Skin of body (tissue), 3 donors: ENCODE measurements at places on chromosomes 3 and 15.

DNA sequence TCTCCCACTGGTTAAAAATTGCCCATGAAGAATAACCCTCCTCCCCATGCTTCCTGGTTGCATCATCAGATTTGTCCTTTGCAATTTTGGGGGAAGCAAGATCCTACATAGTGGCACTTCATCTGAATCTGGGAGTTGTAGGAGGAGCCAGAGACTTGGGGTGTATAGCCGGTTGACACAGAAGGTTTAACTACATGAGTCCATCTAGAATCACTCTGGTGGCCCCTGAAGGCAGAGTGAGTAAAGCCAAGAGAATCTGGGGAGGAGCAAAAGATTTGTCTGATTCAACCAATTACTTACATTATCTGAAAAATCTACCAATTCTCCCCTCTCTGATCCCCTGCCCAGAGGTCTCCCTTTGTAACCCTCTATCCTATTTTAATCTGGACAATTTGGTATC is 50.1 kb downstream of the SYN2 start:
- no peak for DNase-seq

- peak; percentile 98 for DNase-seq
Observed at GRCh38 chr3:99901200-99901926, 83.7 kb downstream of the CMSS1 start.

- no peak for DNase-seq
Observed at GRCh38 chr15:63915873-63916771, 82.4 kb upstream of the HERC1 start.

- no peak for DNase-seq
Observed at GRCh38 chr3:37514055-37514665, 339.8 kb upstream of the LRRFIP2 start.

- DNase-seq = no peak
Observed at GRCh38 chr3:16058521-16058920, 116.0 kb upstream of the GALNT15 start.

GRCh38 chr15:101091080-101092017 is 160.5 kb downstream of the CHSY1 start:
- DNase-seq = peak; percentile 43

DNA sequence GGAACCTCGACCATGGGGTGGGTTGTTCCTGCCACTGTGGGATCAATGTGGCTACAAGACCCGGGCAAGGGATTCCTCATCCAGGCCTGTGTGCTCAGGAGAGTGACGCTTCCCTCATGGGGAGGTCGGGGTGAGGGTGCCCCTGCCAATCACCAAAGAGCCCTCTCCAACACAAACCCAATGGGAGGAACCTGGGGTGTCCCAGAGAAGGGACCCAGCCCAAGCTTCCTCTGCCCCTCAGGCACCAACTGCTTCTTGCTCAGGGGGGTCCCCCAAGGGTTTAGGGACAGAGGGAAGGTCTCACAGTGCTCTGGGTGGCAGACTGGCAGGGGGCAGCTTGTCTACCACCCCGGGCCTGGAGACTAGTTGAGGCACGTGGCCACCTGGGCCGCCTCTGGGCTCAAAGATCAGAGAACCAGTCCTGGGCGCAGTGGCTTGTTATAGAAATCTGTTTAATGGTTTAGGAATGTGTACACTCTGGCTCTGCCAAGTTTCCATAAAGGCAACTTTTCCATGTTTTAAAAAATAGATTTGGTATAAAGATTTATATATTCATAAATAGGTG is 26.6 kb downstream of the GP9 start:
- DNase-seq = peak; percentile 13

DNA sequence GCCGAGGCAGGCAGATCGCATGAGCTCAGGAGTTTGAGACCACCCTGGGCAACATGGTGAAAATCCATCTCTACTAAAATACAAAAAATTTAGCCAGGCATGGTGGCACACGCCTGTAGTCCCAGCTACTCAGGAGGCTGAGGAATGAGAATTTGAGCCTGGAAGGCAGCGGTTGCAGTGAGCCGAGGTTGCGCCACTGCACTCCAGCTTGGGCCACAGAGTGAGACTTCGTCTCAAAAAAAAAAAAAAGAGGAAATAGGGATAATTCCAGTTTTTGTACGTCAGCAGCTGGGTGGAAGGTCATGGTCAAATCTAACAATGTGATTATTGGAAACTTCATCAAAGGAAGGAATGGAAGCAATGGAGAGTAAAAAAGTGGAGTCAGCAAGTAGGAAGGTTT is 3.1 kb downstream of the CMC1 start:
- DNase-seq = no peak

GRCh38 chr15:84685304-84685703 is 27.3 kb upstream of the NMB start:
- no peak for DNase-seq

DNA sequence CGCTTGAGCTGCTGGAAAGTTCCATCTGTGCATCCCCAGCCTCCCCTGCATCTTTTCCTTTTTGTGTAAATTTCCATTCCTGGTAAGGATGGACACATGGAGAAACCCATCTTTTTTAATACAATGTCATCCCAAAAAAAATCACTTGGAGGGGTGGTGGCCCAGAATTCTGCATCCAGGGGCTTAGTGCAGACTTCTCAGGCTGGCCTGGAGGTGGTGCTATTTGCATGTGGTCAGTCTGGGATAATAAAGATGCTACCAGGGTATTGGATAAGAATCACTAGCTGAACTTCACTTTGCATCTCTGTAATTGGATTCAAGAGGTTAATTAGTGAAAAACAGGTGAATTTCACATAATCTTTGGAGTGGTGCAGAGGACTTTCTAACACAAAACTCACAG is 1.8 kb upstream of the ZSCAN2 start:
- peak; percentile 44 for DNase-seq

GRCh38 chr15:83699028-83699427 is 45.1 kb downstream of the ADAMTSL3 start:
- no peak for DNase-seq

DNA sequence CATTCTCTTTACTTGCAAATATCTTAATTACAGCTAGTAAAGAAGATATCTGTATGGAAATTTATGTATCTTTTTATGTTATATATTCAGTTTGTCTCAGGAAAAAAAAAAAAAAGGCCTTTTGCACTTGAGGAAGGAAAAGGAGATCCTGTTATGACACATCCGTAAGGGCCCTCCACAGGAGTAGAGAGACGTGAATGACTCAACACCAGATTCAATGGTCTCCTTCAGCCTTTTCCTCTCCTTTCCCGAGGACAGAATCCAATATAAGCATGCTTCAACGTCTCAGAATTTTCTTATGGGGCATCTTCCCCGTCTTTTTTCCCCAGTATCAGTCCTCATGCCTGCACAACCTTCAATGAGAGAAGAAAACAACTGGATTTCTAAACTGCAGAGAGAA is 340.3 kb downstream of the NTRK3 start:
- no peak for DNase-seq

- no peak for DNase-seq
Observed at GRCh38 chr15:93250209-93250608, 161.2 kb upstream of the RGMA start.

GRCh38 chr15:63918901-63919348 is 85.2 kb upstream of the HERC1 start:
- no peak for DNase-seq

- peak; percentile 89 for DNase-seq
Observed at GRCh38 chr3:65170390-65171042, 482.7 kb upstream of the ADAMTS9 start.

GRCh38 chr3:66574091-66574490 is 73.3 kb upstream of the LRIG1 start:
- DNase-seq = no peak

- no peak for DNase-seq
Observed at GRCh38 chr15:101180620-101181307, 71.1 kb downstream of the CHSY1 start.

DNA sequence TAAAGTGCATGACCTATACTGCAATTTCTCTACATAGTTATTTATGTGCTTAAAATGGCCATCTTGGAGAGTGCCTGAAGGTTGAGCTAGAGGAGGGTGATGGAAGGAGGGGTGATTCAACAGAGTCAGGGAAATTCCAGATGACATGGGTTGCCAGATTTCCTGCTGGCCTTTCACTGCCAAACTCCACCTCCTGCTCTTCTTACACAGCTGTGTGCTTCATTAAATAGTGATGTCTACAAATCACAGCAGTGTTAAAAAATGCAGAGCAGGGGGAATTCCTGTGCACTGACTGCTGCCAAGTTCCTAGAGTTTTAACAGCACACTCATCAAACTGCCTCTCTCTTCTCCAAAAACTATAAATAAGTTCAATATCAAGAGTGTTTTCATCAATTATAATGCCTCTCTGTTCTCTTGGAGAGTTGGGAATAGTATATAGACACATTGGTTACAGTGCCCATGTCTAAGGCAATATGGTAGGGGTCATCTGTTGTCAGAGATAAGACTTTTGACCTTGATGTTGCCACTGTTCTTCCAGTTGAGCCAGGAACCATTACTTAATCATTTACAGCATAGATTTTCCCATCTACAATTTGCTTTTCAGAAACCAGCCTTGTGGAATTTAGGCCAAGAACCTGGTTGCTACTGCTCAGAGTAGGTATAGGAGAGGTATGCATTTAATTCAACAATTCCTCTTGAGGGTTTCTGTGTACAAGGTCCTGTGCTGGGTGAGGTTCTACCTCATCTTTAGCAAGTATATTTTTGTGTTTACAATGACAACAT is 79.6 kb downstream of the TP63 start:
- peak; percentile 97 for DNase-seq

DNA sequence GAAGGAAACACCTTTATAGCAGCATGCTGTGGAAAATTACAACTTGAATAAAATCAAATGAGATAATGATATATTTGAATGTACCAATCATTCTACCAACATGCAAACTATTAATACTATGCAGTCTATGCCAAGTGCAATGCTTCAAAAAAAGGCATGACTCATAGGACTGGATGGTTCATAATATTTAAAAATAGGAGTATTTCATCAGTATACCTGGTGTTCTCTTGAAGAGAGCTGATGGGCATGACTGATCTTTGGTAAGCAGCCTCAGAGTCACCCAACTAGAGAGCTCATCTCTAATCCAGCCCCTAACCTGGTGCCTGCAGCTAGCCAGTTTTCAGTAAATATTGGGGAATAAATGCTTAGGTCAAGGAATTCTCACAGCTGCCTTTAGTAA is 434.7 kb upstream of the ARRDC4 start:
- no peak for DNase-seq

DNA sequence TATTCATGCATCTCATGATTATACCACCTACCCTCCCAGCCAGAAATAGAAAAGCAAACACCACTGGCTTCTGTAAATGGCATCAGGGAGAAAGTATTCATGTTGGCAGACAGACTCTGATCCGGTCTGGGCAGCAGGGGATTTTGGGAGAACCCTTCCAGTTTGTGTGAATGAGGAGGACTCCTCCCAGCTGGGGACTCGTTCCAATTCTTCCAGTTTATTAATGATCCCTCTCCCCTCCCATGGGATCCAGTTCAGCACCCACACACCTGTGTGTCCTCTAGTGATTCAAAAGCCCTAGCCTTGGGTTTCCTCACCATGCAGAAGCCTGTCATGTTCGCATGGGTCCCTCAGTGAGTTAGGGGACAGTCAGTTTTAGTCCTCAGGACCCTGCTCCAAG is 110.9 kb downstream of the IQSEC1 start:
- no peak for DNase-seq

DNA sequence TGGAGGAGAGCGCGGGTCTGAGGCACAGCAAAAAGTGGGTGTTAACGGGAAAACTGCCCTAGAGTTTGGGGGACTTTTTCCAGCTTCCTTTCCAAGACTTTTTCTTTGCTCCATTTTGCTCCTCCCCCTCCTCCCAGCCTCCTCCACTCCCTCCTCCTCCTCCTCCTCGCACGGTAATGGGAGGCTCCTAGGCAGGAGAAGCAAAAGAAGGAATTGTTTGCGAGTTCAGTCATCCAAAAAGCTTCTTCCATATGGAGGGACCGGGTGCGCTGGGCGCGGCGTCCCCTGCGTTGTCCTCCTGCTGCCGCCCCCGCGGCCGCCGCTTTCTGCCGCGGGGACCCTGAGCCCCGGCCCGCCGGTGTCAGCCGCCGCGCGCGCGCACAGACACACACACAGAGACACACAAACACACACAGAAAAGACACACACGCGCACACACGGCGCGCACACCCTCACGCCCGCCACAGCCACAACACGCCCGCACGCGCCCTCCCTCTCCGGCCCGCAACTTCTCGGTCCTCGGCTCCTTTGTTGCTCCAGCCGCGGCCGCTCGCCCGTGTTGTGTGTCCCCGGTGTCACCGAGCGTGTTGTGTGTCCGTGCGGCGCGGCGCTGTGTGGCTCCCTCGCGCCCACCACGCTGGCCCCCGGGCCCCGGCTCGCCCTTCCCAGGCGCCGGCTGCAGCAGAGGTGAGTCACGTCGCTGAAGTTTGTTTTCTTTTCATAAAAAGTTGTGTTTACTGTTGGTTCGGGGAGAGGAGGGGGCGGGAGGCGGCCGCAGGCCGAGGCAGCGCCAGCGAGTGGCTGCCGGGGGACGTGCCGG is at the start of gene BOC:
Gene BOC, plus strand, starts transcription at position 228 of the 820 bp plus-strand sequence. CDS start 38,246 bp downstream, outside the sequence.
- DNase-seq = peak; percentile 89

DNA sequence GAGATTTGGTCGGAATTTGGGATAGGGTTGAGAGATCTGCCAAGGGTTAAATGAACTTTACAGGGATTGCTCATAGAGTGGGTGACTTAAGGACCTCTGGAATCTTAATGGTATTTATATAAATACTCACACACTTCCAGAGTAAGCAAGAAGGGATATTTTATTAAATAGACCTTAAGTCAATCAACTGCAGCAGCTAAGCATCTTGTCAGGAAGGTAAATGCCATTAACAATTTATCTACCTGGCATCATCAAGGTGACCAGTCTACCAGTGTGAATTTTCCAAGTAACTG is 123.9 kb downstream of the FEZF2 start:
- no peak for DNase-seq

GRCh38 chr15:78212546-78213424 is 21.6 kb downstream of the ACSBG1 start:
- DNase-seq = no peak

DNA sequence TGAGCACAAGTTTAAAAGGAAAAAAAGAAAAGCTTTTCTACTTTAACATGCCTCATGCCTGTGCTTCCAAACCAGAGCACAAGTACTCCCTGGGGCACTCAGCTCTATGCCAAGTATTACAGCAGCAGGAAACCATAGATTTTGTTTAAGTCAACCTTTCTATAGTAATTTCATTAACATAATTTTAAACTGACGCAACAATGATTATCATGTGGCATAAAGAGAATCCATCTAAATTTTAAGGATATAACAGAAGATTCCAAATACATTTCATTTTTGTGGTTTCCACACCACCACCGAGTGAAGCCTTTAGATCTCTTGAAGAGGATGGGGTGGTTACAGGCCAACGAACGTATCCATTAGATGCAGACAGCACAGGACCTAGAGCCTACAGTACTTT is 112.1 kb downstream of the TNIK start:
- DNase-seq = peak; percentile 65

- no peak for DNase-seq
Observed at GRCh38 chr15:51672913-51673857, 8.1 kb upstream of the SCG3 start.

- no peak for DNase-seq
Observed at GRCh38 chr15:25415217-25415616, 23.6 kb downstream of the UBE3A start.

GRCh38 chr3:194283221-194284006 is 67.7 kb downstream of the CPN2 start:
- DNase-seq = peak; percentile 61
